ENCODE measurements at places on chromosomes 6 and 20.
A peak's percentile ranks its signal among the peaks of the same experiment; 100 is the strongest.

DNA sequence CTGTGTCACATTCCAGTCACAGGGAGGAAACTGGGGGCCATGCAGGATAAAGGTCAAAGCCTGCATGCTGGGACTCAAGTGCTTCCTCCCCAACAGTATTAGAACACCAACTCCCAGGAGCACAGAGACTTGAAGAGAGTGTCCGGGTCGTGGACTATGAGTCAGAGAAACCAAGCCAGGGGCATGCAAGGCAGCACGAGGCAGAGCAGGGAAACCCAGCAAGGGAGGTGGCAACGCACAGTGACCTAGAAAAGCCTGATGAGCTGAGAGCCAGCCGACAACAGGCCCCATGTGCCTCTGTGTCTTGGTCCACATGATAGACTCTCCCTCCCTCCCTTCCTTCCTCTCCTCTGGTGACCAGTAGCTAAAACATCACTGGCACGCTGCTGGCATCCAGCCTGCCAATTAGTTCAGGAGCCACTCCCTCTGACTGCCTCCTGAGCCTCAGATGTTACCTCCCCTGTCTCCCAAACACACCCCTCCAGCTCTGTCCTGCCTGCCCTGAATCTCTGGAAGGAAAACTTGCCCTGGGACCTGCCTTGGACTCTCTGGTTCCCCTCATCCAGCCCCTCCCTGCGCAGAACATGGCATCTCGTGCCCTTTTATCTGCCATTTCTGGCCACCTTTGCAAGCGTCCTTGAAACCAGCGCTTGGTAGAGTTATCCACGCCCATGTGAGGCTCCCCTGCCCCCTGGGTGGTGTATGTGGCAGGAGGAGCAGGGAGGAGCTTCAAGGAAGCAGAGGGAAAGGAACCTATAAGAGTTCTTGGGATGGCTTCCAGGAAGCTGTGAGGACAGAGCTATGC is 16.2 kb upstream of the RNF39 start:
- no peak for DNase-seq

DNA sequence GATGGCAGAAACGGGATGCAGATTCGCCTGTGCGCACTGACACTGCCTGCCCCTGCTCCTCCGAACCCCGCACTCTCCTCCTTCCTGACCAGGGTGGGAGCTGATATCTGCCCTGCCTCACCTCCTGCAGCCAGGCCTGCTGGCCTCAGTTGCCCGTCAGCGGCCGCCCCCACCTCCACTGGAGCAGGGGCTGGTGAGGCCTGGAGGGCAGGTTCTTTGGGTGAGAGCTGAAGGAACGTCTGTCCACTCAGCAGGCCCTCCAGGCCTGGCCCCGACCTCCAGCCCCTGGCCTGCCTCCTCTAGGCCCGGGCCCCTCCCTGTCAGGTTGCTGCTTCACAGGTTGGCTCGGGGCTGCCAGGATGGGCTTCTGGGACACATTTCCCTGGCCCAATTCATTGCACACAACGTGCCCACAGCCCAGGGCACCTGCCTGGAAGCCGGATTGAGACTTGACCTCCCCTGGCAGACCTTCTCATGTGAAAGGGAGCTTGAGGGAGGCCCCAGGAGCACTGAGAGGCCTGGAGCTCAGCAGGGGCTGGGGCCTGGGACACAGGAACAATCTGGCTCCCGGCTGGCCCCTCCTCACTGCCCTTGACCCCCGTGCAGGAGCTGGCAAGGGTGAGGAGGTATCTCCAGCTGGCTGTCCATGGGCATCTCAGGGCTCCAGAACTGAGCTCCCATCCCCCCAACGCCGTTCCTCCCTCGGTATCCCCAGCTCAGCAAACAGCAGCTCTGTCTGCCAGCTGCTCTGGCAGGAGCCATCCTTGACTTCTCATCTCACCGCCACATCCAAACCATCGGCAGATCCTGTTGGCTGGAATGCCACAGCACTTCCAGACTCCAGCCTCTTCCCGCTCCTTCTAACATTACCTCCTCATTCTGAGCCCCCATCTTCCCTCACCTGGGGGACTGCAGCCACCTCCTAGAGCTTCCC is 39.5 kb downstream of the SPDEF start:
- peak; percentile 16 for DNase-seq

DNA sequence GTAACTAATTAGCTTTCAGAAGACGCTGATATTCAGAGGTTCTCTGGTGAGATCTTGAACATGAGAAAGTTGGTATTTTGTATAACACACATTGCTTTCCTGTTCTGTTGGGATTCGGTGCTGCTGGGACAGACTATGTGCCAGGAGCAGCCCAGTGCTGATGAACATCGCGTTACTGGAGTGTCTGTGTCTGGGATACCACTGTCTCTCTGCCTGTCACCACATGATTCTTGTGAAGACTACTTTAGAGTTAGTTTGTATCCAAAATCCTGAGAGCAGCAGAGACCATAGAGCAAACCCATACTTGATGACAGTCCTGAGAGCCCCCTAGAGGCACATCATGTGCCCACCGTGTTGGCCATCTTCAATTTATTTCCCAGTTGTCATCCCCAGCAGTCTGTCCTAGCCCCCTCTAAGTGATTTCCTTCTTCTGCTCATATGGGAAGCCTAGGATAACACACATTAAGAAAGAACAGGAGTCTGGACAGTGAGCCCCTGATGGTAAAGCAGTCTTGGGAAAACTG is 41.8 kb upstream of the TINAG start:
- no peak for DNase-seq

DNA sequence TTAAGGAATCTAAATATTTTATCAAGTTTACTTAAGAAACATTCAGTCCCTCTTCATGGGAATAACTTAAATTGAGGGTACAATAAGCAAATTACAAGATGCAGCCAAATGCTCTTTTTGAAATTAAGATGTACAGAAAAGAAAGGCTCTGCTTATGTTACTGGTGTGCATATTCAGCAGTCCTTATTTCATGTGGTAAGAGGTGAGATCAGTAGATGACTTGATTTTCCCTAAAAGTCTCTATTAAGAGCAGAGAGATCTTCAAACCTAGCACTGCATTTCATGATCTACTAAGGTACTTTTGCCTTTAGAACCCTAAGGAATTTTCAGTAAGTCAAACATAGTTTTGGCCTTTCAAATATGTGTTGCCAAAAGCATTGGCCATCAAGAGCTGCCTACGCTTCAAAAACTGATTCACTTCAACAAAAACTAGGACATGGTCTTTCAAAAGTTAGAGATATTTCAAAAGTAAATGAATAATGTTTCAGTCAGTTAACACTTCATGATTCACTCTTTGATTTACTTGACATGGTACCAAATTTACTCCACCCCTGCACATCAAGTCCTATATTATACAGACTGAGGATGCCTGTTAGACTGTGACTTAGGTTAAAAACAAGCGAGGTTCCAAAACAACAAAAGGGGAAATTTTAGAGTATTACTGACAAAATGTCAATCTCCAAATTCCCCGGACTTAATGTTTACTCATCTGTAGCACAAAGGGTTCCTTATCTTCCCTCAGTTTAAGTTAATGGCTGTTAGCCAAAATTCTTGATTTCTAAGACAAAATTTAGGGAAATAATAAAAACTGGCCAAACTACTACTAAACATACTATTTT is 19.2 kb downstream of the C6orf62 start:
- DNase-seq, result no peak

DNA sequence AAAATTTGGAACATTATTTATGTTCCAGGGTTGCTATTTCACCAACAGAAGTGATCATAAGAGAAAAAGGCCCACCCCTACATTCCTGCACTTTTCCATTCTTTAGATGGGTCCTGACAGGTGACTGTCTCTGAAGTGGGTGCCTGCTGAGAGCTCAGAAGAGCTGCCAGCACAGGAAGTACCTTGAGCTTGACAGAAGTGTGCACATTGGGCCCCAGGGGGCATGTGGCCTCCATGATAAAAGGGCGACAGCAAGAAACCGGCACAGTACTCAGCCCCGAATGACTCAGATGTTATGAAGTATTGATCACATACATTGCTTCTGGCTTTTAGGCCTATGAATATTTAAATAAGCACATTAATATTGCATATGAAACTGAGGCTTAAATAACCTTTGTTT is 150.4 kb downstream of the PCSK2 start:
- no peak for DNase-seq

GRCh38 chr6:1609648-1610496 is at the start of gene FOXC1:
FOXC1 (plus strand) TSS chr6:1609915; CDS start chr6:1610446, 531 bp downstream.
- peak; percentile 54 for DNase-seq

DNA sequence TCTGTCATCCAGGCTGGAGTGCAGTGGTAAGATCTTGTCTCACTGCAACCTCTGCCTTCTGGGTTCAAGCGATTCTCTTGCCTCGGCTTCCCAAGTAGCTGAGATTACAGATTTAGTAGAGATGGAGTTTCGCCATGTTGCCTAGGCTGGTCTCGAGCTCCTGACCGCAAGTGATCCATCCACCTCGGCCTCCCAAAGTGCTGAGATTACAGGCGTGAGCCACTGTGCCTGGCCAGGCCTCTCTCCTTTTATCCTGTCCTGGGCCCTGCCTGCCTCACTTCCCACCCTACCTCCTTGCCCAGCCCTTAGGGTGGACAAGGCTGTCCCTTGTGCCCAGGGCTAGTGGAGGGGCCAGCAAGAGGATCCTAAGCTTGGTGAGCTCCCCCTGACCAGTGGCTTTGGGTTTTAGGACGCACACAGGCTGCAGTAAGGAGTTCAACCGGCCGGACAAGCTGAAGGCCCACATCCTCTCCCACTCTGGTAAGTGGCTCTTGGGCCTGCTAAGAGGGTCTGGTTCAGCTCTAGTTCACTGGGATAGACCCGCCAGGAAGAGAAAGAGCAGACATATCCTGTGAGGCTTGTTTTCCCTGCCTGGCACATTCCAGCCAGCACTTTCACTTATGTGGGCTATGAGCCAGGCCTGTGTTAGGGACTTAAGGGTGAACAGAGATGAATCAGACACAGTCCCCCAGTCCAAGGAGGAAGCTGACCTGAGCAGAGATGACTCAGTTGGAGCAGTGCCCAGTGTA is 21.9 kb upstream of the CHMP4B start:
- DNase-seq, result no peak

DNA sequence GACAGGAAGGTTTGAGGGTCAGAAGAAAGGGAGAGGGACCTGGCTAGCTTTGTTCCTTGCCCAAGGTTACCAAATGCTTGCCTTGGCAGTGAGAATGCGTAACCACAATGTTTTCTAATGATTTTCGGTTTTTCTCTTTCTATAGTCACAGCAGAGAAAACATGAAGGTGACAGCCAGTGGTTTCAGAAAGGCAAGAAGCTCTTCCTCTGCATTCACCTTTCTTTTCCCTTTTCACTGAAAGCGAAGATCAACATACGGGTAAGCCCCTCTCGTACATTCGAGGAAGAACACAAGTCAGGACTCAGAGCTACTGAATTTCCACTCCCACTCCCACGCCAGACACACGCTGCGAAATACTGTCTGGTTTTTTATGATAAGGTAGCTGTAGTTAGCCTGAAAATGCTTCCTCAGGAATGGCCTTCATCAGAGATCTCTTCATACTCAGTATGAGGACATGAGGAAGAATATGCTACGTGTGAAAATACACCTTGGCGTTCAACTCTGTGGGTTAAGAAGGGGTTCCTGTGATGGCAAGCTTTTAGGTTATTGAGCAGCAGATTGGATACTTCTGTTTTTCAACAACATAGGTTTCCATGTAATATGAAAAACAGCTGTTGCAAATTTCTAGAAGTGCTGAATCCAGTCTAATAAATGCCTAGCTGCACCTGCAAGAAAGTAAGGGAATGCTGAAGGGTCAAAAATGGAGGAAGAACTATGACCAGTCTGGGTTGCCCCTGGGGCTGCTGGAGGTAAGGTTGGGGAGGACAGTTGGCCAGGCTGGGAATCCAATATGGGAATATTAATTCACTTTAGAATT is 7.4 kb upstream of the CD83 start:
- DNase-seq, result no peak

DNA sequence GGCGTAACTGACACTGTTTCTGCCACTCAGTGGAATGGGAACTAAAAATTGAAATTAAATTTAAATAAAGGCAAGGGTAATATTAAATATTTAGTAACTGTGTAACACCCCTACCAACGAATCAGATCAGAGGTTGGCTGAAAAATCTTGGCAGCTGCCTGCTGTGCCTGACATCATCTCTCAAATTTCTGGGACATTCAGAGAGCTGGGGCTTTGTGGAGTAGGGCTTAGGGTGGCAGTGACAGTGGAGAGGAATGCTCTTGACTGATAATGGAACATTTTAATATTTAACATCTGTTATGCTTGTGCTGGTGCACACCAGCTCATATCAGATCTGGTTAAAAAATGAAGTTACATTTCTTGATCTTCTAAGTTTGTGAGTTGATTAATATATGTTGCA is 62.2 kb downstream of the RFPL4B start:
- DNase-seq, result no peak

- no peak for DNase-seq
Measured at GRCh38 chr6:148689168-148689567, 57.7 kb upstream of the UST start.

DNA sequence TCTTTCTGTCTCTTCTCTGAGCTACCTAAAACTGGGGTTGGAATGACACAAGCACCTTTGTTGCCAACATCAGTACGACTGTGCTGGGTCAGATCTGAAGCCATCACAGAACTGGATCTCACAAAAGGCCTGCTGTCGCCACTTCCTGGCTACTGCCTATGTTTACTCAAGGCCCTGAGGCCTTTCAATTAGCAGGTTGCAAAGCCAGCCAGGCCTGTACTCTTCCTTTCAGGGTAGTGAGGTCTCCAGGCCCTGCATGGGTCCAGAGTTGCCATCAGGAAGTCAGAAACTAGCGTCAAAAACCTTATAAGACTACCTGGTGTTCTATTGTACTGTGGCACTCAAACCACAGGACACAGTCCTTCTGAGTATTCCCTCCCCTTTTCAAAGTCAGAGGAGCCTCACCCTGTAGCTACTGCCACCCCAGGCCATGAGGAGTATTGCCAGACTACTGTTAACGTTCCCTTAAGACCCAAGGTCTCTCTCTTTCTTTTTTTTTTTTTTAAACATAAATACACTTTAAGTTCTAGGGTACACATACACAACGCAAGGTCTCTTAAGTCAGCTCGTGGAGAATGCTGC is 937.4 kb upstream of the GJE1 start:
- no peak for DNase-seq

DNA sequence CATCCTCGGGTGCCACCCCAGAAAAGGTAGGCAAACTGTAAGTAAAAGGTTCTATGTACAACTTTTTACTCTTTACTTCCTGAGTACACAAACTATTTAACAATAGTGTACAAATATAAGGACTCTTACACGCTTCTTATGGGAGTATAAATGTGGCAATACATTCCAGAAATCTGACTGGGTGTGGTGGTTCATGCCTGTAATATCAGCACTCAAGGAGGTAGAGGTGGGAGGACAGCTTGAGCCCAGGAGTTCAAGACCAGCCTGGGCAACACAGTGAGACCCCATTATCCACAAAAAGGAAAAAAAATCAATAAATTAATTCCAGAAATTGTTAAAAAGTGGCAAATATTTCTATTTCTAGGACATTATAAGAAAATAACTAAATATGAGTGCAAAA is 48.9 kb downstream of the PIGU start:
- DNase-seq, result no peak

GRCh38 chr20:53739799-53740785 is 146.5 kb upstream of the ZNF217 start:
- no peak for DNase-seq

DNA sequence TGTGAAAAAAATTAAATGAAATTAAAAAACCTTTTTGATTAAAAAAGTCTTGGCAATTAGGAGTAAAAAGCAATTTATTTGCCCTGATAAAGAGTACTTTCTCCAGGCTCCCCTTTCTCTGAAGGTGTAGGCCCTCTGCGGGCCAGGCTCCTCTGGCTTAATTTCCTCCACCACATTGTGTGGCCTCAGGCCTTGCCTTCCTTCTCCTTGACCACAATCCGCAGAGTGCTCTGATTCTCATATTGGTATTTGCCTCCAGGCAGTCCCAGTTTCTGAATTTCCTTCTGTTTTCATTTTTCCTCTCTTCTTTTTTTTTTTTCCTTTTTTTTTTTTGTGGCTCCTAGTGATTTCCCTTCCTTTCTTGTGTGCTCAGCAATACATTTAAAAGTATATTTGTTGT is 96.4 kb downstream of the AIG1 start:
- DNase-seq, result no peak

Data from activated naive CD4-positive, alpha-beta T cell treated with anti-CD3 and anti-CD28 coated beads, Interleukin-2, amount 10 ng/mL, durations not matched to agents 7 days and 5 days (primary cell).